ENCODE measurements at places on chromosomes 11 and 22.

GRCh38 chr11:13438291-13438690 is 24.7 kb downstream of the BTBD10 start:
- DNase-seq, result no peak

GRCh38 chr11:30481330-30481729 is 104.8 kb downstream of the MPPED2 start:
- no peak for DNase-seq

DNA sequence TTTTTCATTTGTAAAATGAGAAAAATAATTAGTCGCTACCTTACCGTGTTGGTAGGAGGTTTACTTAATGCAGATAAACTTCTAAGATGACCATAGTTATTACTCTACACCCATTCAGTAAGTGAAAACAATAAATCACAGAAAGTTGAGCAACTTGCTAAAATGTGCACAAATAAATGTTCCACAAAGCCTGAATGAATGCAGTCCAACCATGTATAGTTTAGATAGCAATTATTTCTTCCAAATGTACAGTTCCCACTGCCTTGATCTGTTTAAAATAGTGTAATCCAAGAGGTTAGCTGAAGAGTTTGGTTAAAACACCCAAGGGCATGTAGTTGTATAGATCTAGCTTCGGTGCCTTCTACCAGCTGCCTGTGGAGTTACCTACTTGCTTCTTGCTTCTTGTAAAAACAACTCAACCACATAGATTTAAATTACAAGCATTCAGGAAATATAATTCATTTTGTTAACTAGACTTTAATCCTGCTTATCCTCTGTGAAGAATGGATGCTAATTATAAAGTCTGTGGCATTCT is 106.3 kb upstream of the CARD18 start:
- no peak for DNase-seq

DNA sequence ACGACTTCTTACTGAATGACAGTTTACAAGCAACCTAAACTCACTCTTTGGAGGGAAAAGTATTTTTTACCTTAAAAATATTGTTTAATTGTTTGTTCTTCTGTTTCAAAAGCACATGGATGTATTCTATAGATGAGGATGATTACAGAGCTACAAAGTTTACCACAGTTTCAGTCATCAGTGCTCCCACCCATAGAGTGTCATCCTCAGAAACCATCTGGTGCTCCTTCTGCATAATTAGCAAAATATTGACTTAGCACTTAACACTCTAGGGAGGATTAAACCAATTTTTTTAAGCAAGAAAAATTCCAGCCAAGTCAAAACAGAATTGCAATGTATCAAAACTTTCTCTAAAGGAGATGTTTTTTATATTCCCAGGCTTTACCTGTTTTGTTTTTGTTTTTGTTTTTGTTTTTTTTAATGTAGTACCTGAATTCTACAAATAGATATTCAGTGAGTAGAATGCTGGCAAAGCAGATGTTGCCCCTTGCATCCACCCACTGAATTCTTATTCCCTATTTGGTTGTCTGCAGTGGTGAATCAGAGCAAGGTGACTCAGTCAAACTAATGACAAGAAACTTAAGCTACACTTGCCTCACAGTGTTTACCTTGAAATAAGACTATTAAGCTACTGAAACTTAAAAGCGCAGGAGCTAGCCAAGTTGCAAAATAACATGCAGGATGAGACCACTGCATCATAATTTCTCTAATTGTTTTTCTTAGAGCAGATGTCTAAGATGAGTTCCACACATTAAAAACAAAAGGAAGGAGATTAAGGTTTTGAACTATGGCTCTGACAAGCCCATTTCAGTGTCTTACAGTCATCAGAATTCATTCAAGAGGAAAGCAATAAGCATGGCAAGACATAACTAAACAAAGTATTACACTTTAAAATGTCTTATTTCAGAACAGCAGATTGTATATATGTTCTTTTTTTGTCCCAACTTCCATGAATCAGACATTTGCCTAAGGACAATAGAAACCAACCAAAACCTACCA is 155.1 kb upstream of the SOX6 start:
- no peak for DNase-seq

DNA sequence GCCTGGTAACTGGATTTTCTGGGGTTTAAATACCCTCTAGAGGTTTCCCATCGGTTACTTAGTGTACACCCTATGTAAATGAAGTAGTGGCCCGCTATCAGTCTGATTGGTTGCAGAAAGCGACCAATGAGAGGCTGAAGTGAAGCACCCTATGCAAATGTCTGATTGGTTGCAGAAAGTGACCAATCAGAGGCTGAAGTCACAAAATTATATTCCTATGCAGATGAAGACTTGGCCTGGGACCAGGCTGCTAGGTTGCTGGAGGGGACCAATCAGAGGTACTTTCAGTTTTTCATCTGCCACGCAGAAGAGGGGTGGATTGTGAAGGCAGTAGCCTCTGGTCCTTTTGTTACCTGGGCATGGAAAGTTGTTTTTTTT is 134.8 kb downstream of the TBC1D22A start:
- DNase-seq, result no peak

DNA sequence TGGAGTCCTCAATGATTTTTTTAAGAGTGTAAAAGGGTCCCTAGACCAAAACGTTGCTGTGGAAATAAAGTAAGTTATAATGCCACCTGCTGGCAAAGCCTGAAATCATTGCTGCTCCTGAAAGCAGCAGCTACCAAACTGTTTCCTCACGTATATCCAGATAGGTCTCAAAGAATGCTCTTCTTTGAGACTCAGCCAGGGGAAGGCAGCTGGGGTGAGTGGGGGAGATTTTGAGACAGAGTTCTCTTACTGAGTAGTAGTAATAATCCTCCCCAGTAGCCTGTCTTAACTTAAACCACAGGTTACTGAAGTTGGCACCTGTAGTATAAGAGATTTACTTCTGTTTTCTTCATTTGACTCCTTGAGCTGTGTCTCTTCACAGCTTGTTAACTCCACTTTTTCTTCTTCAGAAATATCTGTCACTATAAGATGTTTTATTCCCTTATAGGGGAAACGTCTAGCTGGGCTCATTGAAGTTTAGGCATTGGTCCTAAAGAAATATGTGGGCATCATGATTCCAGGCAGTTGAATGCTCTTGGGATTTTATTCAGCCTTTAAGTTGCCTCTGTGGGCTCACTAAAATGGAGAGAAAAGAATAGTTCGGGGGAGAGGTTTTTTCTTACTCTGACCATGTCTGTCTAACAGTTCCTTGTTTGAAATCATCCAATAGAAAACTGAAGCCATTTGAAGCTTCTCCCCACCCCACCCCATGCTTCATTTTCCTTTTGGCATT is 77.9 kb downstream of the BTBD10 start:
- DNase-seq, result no peak

DNA sequence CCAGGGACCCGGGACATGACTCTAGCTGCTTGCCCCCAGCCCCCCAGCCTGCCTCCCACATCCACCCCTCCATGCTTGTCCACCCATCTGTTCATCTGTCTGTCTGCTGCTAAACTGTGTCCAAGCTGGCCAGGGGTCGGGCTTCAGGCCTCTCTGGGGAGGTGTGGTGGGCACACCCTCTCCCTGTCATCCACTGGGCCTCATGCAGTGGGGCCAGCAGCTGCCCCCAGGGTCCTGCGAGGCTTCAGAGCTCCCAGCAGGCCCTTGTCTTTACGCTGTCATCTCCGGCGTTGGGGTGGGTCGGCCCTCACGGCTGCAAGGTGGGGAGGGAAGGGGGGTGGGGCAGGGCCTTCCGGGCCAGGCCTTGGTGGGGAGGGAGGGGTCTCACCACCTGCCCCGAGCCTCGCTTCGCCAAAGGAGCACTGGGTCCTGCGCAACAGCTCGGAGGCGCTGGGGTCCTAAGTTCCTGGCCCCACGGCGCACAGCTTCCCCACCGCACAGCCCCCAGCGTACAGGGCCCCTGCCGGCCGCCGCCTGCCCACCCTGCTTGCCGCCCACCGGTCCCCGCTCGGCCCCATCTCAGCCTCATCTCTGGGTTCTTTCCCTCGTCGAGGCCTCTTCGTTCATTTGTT is 26.7 kb downstream of the MOB2 start:
- no peak for DNase-seq

GRCh38 chr11:59724066-59724465 is 10.4 kb upstream of the OR10V1 start:
- no peak for DNase-seq

DNA sequence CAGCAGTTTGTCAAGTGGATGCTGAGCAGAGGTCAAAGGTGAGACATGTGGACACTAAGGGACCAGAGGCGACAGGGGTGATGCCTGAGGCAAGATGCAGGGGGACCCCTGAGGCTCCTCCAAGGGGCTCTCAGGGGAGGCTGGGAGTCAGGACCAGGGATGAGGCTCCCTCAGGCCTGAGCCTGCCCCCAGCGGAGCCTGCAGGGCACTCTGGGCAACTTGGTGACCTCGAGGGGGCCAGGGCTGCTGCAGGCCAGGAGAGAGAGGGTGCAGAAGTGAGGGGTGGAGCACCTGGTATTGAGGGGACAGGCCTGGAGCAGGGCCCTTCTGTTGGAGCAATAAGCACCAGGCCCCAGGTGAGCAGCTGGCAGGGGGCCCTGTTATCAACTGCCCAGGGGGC is 6.1 kb downstream of the EHBP1L1 start:
- no peak for DNase-seq

GRCh38 chr22:35322126-35322525 is 22.4 kb downstream of the TOM1 start:
- DNase-seq, result no peak

DNA sequence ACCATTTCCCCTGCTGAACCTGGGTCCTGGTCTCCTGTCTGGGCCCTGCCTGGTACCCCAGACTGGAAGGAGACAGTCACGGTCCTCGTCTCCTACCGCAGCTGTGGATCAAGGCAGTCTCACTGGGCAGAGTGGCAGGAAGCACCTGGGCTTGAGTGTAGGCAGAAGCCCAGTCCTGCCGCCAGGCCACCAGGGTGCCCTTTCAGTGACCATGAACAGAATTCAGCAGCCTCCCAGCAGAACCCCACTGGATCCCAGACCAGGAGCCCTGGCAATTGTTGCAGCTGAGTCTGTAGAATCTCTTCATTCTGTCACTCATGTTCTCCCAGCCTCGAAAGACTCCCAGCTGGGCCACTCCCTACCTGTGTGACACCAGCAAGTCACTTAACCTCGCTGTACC is 25.5 kb upstream of the CREB3L1 start:
- no peak for DNase-seq

Measured in stimulated activated CD4-positive, alpha-beta T cell treated with anti-CD3 and anti-CD28 coated beads, Interleukin-15, amount 100 ng/mL, for 1 hour (primary cell).